ENCODE measurements at places on chromosomes 16 and 17.

DNA sequence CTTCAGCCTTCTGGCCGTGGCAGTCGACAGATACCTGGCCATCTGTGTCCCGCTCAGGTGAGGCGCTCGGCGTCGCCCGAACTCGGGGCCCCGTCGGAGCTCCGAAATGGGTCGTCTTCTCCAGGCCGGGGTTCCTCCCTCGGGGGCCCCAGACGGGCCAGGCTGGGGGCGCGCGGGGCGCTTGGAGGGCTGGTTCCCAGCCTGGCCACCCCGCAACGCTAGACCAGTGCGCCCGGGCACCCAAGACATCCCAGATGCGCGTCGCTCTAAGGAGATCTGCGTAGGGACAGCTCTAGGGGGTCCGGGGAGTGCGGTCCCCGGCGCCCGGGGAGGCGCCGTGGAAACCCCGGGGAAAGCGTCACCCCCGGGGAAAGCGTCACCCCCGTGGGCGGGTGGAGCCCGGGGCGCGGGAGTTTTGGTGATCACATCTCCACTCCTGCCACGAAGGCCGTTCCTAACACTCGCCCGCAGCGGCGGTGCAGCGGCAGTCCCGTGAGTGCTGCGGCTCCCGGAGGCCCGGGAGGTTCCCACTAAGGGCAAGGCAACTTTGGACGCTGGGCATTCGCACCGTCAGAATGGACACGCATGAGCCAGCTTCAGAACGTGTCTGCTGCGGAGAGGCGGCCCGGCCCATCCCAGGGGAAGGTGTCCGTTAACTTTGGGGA, 729 bp downstream of the ADORA2B start:
- no peak for DNase-seq

- DNase-seq: no peak
These were observed 29.3 kb downstream of the MAF start for GRCh38 chr16:79571065-79571902.

- DNase-seq: no peak
These were observed 4.0 kb upstream of the LMF1 start for GRCh38 chr16:974611-975261.

DNA sequence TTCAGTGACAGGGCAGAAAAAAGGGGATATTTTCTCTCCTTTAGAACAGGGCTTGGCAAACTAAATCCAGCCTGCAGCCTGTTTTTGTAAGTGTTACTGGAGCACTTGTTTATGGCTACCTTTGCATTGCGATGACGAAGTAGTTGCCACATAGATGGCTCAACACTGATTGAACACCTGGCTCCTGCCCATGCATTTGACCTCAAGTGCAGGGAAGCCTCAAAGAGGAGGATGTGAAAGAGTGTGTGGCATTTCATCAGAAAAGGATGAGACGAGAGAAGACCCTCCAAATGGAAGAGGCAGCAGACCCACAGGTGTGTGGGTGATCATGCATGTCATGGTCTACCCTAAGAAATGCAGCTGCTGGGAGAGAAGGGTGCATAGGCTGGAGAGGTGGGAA, 32.7 kb upstream of the IRX5 start:
- no peak for DNase-seq

- DNase-seq: no peak
These were observed 40.1 kb downstream of the PEMT start for GRCh38 chr17:17551361-17551760.

Data from stimulated activated CD4-positive, alpha-beta T cell treated with anti-CD3 and anti-CD28 coated beads, Interleukin-1b, Interleukin-23, amount 100 ng/mL, for 1 hour (primary cell).